CD4-positive, alpha-beta T cell treated with Interleukin-6 at 100 ng/mL for 8 hours (primary cell): ENCODE measurements at places on chromosomes 5 and 9.

DNA sequence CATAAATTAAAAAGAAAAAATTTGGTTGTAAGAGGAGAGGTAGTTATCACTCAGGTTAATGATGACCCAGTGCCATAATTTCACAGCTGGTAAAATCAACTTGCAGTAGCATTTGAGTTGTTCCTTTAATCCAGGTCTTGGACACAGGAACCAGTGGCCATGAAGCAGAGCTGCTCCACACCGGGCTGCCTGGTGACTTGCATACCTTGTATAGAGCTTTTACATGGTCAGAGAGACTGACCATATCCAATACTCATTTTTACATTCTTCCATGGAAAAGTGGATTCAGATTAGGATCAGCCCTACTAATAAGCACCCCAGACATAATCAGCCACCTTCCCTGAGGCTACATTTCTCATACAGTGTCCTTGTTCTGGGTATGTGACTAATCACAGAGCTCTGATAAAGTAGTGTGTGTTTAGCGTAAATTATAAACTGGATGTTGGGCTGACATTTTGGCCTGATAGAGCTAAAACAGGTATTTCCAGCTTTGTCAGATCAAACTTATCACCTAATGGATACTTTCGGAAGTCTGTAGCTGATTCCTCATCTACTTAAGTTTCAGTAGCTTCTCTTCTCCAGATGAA, 77.0 kb upstream of the ZSWIM6 start:
- no peak for DNase-seq

DNA sequence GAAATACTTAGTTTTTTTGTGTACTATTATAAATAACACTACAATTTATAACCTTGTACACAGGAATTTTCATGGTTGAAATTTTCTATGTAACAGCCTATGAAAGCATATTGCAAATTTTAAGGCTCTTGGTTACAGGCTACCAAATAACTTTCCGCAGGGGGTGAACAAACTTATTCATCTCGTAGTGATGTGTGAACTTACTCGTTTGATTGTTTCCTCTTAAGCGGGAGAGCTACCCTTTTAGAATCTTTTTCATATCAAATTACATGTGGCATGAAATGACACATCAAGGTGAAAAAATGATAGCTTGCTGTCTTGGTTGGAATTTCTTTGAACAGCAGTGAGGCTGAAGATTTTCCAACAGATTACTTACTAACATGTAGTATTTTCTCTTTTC, 90.8 kb upstream of the GNA14 start:
- DNase-seq, result no peak

DNA sequence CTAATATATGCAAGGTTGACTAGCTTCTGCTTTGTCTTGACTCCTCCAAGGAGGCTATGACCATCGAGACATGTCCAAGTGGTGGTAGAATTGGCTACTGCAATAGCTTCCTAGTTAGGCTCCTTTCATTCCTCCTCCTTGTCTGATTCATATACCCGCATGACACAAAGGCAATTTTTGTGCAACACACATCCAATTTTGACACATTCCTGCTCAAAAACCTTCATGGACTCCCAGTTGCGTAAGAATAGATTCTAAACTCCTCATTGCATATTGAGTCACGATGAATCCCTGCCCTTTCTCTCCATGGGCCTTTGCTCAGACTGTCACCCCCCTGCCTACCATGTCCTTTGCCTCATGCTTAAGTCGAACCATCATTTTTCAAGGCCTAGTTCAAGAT, 344.5 kb downstream of the ACTL7B start:
- no peak for DNase-seq

GRCh38 chr5:75052192-75053053, at the start of gene GCNT4:
Gene GCNT4, minus strand, starts transcription at chr5:75052558. Its CDS starts 22,521 bp downstream, at chr5:75030037.
- peak; percentile 42 for DNase-seq

- DNase-seq, result no peak
Measured at GRCh38 chr9:11874414-11874813, 818.8 kb upstream of the TYRP1 start.

DNA sequence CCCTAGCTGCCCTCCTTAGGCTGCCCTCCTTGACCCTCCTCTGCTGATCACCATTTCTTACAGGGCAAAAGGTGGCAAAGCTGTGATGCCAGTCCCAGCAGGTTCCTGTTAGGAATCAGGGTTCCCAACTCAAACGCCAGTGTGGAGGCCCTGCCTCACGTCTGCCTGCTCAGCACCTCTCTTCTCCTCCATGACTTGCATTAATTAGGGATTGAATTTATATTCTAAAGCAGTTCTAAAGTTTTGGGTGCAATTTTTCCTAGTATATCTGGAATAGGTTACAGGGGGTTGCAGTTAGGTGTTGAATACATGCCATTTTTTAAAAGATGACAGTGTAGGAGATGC, 13.2 kb upstream of the PLEKHG4B start:
- DNase-seq, result no peak

DNA sequence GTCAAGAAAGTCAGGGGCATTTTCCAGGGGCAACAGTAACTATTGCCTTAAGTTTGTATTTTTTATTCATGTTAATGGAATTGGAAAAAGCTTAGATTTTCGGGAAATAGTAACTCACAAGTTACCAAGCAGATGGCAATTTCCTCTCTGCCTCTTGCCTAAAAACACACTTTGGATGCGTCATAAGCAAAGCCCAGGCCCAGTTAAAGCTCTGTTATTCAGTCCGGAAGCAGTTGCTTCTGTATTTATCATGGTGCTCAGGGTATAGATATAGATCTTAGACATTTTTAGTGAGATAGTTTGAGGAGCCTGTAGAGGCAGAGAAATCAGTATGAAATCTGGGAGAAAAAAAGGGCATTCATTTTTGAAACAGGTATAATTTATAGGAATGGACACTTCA, 260.3 kb upstream of the TNC start:
- no peak for DNase-seq

DNA sequence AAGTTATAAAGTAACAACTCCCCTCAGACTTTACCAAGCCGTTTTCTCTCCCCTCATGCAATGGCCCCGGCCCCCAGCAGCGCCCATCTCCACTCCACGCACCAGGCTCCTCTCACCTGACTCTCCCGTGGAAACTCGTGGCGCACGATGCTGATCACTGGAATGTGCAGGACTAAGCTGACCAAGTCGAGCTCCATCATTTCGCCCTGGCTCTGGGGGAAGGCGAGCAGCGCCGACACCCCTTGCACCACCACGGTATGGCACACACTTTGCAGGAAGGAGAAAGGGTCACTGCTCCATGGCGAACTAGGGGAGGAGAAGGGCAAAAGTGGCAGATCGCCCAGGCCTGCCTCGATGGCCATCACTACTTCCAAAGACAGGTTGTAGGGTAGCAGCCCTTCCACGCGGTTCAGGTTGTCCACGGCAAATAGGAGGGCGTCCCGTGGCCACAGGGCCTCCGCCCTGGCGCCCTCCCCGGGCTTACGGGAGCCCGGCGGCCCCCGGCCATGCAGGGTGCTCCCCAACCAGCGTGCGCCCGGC, 1.2 kb downstream of the GRIN3A start:
- no peak for DNase-seq

DNA sequence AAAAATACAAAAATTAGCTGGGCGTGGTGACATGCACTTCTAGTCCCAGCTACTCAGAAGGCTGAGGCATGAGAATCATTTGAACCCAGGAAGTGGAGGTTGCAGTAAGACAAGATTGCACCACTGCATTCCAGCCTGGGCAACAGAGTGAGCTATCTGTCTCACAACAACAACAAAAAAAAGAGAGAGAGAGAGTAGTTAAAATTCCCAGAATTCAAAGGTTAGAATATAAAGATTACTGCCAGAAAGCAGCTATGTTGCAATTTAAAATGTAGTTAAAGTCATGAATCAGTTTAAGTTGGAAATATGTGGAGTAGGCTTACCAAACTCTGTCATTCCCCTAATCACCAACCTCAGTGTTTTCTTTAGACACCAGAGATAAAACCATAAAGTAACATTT, 58.7 kb upstream of the SUSD1 start:
- DNase-seq, result no peak

- peak; percentile 36 for DNase-seq
Measured at GRCh38 chr9:129834489-129835127, 467 bp downstream of the C9orf78 start.

GRCh38 chr9:135718616-135719015, 16.6 kb downstream of the KCNT1 start:
- no peak for DNase-seq

GRCh38 chr5:87307796-87308423, 40.2 kb downstream of the RASA1 start:
- DNase-seq, result no peak

DNA sequence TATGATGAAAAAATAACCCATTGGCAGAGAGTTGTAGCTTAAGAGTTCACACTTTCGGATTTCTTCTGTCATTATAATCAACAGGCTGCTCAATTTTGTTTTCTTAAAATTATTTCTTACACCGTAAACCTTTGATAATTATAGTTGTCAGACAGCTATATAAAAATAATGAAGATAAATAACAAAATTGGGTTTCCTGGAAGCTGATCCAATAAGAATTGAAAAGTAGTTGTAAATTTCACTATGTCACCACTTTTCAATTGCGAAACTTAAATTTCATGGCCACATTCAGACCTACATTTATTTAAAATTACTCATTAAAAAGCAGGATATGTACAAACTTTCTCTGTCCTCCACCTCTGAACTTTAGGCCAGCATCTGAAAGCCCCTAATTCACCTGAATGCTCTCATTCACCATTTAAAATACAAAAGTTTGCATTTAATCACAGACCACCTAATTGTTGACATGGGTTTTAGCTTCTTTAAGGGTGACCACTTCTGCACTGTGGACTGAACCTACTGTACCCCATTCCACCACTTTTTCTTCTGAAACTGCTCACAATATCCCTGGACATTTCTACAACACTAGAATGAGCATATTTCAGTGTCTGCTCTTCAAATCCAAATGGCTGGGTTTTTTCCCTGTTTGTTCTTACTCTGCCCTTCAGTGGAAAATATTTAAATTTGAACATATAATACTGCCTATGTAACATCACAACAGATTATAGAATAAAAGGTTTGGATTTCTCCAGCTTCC, 680 bp downstream of the SELENOP start:
- no peak for DNase-seq
